Left lung (tissue), 14 donors: ENCODE measurements at places on chromosomes 1 and 21. TPM values are rescaled to one million over a fixed set of nuclear protein-coding genes. Genes with fewer than 3 reads are reported as not detected.

DNA sequence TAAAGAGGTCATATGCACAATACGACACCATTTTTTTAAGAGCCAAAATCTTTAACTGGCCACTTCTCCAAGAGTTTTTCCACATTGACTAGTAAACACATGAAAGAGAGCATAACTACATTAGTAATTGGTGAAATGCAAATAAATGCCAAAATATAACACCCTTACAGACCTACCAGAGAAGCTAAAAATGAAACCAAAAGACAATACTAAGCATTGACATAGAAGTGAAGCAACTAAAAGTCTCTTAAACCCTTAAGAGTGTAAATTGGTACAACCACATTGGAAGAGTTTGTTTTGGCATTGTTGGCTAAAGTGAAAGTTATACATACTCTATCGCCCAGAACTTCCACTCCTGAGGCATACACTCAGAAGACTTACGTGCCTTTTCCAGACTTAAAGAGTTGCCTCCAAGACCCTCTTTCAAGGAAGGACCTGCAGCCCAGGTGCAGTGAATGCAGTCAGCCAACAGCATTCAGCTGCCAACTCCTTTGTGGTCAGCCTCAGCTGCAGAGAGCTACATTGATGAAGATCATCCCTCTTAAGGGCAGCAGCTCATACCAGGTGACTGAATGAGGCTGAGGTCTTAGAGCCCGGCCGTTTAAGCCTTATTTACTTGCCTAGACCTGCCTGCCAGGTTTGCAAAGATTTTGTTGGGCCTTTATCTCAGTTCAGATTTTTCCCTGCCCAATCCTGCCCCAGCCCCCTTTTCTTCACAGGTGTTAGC is 839.1 kb upstream of the ADGRL2 start:
- DNase-seq: no peak

The PRR9 gene
- not detected for polyA plus RNA-seq

The SOX13 gene
- polyA plus RNA-seq: 49.4 TPM

The TINAGL1 gene
- 48.8 TPM for polyA plus RNA-seq

The TNN gene
- 1.9 TPM for polyA plus RNA-seq

DNA sequence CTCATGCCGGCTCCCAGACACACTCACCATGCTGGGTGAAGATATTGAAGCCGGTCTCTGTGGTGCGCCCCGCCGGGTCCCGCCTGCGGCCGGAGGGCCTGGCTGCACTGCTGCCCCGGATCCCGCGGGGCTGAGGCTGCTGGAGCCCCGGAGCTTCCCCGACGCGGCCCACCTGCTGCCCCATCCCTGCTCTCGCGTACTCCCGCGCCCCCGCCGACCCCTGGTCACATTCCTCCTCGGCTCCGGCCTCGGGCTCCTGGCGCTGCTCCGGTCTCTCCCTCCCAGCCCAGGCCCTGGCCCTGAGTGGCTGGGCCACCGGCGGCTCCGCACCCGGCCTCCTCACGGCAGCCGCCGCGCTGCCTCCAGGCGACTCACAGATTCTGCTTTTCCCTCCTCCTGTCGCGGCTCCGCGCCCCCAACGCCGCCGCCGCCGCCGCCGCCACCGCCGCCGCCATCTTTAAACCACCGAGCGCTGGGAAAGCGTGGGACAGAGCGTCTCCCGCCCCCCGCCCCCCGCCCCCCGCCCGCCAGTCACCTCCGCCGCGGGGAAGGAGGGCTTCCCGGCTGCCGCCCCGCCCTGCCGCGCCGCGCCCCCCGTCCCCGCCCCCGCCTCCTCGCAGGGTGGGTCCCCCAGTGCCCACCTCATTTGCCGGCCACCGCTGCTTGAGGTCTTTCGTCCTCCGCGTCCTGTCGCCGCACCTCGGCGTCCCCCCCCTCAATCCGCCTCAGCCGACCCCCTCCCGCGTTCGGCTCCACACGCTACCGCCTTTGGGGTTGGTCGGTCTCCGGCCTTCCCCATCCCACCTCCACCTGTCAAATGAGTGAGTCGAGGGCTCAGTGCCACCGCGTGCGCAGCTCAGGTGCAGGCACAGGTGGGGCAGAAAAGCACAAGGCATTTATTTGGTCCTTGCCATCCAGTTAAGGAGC is at the start of gene ABL2:
TSS of gene ABL2 (minus strand) at position 464 of the 927 bp plus-strand sequence. CDS start at position 184, 280 bp downstream.
- DNase-seq: peak; percentile 37

GRCh38 chr1:26327956-26328362 is 10.2 kb downstream of the CD52 start:
- DNase-seq: no peak

DNA sequence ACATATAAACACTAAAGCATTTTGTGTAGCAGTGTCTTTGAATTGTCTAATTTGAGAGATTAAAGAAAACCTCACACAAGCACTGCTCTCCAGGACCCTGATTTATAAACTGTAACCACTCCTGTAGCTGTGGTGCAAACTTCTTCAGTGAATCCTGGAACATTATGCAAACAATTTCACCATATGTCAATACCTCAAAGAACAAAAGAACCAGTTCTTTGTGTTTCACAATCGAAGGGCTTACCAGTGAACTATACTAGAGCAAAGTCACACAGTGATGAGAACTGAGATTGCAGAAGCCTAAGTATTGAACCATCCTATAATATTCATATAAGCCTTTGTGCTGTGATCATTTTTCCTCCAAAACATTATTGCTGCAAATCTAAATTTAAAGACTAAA is 21.5 kb downstream of the DPH5 start:
- DNase-seq: no peak

The FAAH gene
- 26.2 TPM for polyA plus RNA-seq
